A549 treated with Mapracorat at 1 μM for 4 hours (cell line): ENCODE measurements at places on chromosomes 1 and 21. TPM values are rescaled to one million over a fixed set of nuclear protein-coding genes. Genes with fewer than 3 reads are reported as not detected.

The COL9A2 gene
- total RNA-seq: 0.11 to 0.56 TPM (median 0.29 TPM) in 5 replicates

The SERTAD4 gene
- total RNA-seq: 0.50 to 1.1 TPM (median 0.64 TPM) in 5 replicates

The DNASE2B gene
- total RNA-seq: not detected in 5 replicates

The KRTAP19-4 gene
- not detected in 5 replicates for total RNA-seq
